ENCODE measurements at places on chromosomes 6 and 20.

GRCh38 chr20:43827940-43828562 lies 86.6 kb upstream of the TOX2 start:
- no peak for DNase-seq

DNA sequence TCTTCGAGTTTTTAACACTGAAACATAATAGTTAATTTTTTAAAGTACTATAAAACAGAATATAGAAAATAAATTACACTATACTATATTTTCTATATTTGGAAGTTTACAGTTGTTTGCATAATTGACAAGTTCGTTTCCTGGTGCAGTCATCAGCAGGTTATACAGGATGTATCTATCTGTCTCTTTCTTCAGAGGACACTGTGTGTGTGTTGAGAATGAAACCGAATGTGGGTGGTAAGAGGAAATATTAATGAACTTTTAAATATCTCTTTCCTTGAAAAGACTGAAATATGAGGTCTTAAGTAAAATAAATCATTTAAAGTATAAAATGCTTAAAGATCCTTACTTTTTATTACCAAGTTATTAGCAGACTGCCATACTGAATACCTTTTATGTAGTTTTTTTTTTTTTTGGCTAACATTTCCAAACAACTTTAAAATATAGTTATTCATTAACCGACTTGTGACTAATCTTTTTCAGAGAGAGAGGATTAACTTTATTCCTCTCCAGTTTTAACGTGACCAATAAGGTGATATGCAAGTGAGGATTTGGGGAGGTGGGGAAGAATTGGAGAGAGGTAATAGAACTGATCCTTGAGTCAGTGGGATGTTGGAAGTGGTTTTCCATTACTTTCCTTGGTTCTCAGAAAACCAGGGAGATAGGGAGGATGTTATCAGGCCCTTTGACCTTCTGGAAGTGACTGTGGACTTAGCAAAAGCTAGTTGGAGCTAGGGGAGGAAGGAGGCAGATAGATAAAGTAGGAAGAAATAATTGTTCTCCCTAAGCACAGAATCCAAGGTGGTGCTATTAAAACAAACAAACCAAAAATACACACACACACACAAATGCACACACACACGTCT lies 380.0 kb upstream of the FLRT3 start:
- DNase-seq: no peak

DNA sequence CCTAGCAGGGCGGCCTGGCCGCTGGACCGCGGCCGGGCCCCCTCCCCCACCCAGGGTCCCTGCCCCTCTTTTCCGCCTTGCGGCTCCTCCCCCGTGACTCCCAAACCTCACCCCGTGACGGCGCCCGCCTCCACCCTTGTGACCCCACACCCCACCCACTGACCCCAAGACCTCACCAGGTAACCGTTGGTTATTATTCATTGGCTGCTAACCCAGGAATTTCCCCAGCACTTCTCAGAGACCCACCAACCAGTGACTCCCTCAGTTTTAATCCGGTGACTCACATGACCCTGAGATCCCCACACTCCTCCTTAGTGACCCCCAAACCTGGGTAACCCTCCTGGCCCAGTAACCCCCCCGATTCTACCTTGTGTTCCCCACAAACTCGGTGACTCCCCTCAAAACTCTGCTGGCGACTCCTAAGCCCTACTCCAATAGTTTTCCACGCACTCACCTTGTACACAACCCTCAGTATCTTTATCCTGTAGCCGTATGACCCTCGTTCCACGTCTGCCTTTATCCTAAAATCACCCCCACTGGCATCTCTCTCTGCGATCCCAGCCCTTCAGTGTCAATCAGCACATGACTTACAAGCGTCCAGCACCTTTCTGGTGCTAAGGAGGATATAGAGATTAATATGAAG lies 534 bp downstream of the ZNF76 start:
- DNase-seq: no peak

GRCh38 chr6:41716516-41717391 lies 18.7 kb downstream of the TFEB start:
- no peak for DNase-seq

- no peak for DNase-seq
Observed at GRCh38 chr6:108766886-108767285, 81.3 kb upstream of the ARMC2 start.

All from activated naive CD4-positive, alpha-beta T cell (primary cell).